ENCODE measurements at places on chromosomes 13 and 19. TPM values are rescaled to one million over a fixed set of nuclear protein-coding genes. Genes with fewer than 3 reads are reported as not detected.

Gene FCAR
- total RNA-seq, result 0.43 TPM

DNA sequence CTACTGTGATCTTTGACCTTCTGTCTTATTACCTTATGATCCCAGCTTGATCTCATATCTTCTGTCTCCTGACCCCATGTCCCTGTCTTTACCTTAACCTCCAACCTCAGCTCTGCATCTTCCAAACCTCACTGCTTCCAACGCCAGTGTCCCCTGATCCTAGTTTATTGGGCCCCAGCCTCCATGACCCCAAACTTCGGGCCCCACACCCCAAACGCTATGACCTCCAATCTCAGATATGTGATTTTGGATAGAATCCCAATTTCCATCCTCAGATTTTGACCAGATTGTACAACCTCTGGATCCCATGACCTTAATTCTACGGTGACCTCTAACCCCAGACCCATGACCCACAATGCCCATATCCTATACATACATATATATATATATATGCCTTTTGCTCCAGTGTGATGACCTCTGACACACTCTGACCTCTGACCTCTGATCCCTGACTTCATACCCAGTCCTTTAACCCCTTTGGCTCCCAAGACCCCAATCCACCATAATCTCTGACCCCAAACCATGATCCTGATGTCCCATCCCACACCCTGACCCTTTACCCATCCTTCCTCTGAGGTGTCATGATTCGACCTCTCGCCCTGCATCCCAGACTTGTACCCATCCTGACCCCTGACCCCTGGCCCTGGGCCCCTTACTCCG is 3.5 kb downstream of the KLK12 start:
- DNase-seq, result no peak

- no peak for DNase-seq
These were observed 27.5 kb upstream of the UBE2L5 start for GRCh38 chr13:30394751-30395191.

Gene C19orf33
- total RNA-seq, result not detected

Gene CPAMD8
- total RNA-seq, result 1.3 TPM

DNA sequence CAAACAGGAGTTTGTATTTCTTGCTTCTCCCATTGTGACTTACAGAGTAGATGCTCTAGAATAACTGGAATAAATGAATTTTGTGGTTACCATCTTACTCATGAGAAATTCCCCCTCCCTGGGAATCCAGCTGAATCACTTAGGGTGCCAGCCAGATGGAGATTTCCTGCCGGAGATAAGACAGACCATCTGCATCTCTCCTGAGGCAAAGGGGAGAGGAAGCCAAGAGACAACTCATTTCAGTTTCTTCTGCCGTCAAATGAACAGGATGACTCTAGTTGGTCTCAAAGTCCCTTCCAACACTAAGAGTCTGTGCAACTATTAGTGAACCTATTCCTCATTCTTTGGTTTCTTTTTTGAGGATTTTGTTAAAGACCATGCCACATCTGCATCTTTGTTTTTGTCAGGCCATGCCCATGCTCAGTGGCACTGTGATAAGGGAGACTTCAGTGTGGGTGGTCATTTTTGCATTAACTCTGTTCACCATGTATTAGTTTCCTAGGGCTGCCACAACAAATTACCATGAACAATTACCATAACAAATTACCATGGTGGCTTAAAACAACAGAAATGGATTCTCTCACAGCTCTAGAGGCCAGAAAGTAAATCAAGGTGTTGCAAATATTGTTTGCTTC is 112.8 kb downstream of the NDFIP2 start:
- DNase-seq, result no peak
